Left renal cortex interstitium (tissue), 4 donors: ENCODE measurements at places on chromosomes 16 and 17. TPM values are rescaled to one million over a fixed set of nuclear protein-coding genes. Genes with fewer than 3 reads are reported as not detected.

DNA sequence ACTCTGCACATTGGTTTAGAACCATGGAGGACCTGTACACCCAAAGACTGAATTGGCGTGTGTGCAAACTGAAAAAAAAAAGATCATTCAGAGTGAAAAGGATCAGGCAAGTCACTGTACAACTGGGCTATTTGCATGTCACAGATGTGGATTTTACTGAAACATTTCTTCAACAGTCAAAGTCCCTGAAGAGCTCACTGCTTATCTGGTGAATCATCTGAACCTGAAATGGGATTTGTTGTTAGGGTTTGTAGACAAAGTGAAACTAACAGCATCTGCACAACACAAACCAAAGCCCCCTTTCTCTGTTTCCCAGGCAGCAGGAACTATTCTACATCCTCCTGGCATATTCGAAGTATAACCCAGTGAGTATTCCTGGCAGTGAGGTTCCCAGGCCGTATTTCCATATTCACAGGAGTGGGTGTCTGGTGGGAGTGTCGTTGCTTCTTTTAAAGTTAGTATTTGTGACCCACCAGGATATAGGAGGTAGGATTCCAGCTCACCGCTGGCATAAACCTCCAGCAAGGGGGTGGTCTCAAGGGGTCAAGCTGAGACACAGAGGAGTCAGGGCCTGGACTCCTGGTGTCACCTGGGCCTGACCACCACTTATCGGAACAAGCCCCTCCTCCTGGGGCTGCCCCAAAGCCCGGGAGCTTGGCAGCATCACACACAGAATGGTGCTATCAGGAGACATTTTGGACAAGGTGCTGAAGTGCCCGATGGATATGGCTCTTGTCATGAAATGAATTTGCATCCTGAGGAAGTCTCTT is 80.9 kb downstream of the GOSR1 start:
- no peak for DNase-seq

DNA sequence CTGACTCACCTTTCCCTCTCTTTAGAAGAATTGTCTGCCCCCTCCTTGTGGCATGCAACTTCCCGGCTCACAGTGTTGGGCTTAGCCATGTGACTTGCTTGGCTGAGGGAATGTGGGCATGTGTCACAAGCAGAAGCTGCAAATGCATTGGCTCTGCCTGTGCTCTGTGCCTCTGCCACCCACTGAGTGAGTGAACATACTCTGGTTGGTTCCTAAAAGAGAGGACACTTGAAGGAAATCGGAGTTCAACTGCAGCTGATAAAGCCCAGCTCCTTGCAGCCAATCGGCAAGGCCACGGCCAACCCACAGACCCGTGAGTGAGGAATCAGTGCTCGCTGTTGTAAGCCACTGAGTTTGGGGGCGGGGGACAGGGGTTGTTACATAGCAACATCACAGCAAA is 10.9 kb upstream of the GINS2 start:
- no peak for DNase-seq

DNA sequence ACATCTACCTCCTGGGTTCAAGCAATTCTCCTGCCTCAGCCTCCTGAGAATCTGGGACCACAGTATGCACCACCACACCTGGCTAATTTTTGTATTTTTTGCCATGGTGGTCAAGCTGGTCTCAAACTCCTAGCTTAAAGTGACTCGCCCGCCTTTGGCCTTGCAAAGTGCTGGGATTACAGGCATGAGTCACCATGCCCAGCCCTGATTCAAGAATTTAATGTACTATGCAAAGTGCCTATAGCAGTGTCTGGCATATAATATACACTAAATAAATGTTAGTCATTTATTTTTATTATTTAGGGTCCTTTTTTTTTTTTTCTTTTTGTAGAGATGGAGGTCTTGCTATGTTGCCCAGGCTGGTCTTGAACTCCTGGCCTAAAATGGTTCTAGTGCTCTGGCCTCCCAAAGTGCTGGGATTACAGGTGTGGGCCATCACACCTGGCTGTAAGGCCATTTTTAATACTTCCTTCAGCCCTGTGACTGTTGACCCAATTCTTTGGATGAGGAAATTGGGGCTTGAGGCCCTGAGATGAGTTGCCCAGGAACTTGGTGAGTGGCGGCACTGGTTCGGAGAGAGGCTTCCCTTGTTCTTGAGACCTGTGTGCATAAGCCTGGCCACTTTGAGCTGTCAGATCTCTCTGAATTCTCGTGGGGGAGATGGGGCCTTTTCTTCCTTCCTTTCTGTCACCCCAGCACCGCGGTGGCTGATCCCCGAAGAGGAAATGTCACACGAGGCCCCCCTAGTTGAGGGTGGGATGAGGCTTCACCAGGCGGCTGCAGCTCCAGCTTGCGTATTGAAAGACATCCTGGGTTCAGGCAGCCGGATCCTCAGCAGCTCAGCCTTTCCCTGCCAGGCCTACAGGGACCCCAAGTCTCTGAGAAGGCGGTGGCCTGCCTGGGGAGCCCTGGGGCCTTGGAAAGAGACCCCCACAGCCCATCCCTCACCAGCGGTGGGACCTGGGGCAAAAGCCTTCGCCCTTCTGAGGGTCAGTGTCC is 38.7 kb downstream of the LAT start:
- no peak for DNase-seq

DNA sequence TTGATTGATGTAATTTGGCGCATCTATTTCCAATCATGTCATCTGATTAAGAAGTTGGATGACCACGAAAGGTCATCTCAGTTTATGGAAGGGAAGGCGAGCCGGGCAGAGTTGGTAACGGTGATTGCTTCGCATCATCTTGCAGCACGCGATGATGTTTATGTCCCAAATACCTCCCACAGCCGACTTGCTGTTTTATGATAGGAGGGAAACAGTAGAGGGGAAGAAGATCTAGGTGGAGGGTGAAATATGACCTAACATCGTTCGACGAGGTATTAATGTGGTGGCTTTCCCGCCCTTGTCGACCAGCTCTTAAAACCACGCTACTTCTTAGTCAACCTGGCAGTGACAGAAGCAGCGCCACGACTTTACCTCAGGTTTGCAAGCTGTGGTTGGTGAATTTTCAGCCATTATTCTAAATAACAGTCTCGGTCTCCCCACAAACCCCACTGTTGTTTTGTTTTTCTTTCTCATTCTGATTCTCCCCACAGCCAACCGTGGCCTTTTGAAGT is 805 bp upstream of the TANC2 start:
- no peak for DNase-seq

GRCh38 chr16:29899516-29900101 is at the start of gene SEZ6L2:
Gene SEZ6L2 (minus strand): TSS chr16:29899550. CDS start chr16:29899019, 531 bp downstream.
- DNase-seq, result peak; percentile 58

DNA sequence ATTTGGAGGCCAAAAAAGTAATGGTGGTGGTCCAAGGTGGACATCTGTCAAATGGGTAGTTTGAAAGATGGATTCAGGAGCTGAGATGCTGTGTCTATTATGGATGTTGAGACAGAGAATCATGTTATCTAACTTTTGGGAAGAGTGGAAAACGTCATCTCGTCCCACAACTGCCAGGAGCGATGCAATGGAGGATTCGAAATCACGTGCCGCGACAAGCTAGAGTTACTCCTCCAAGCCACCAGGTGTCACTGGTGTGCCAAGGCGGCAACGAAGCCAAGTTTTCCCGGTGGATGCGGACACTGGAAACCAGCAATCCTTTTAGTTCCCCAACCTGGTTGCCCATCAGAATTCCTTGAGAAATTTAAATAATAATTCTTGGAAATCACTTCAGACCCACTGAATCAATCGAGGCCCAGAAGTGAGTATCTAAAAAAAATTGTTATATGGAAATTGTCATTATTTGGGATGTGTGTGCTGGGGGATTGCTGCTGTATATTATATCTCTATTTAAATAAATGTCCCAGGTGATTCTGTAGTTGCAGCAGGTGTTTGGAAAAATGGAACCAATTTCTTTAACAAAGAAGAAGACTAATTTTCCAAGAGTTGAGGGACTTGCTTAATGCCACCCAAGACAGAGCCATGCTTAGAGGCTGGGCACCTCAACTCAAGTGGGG is 206.1 kb downstream of the HAPSTR1 start:
- no peak for DNase-seq

- DNase-seq, result no peak
These were observed 19.6 kb upstream of the PHF12 start for GRCh38 chr17:28970879-28971278.

DNA sequence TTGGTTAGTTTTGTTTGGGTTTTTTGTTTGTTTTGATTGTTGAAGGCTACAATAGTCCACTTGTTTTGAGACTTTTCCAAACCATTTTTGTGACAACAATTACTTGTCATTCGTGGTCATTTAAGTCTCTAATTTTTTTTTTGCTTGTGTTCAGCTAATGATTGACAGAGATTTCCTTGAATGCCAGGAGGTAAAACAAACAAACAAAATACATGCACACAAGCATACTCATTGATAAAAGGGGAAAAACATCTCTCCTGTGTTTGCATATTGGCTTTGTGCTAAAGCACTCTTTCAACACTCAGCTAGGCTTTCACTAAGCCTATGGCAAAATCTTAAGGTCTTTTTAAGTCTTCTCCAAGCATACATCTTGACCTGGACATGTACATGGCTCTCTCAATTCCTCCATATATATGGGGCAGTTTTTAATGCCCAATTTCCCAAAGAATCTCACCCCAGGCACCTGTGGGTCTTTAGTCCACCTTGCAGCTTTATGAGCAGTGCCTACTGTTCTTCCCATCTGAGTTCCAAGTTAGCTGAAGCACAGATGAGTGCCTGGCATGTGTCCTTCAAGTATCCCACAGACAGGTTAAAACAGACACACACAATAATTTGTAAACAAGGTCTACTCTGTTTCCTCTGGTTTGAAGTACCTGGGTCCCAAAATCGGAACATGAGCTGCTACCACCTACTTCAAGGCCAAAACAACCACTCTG is 24.2 kb upstream of the HS3ST3B1 start:
- DNase-seq, result no peak

- DNase-seq, result no peak
These were observed 7.9 kb downstream of the TBX4 start for GRCh38 chr17:61459939-61460718.

DNA sequence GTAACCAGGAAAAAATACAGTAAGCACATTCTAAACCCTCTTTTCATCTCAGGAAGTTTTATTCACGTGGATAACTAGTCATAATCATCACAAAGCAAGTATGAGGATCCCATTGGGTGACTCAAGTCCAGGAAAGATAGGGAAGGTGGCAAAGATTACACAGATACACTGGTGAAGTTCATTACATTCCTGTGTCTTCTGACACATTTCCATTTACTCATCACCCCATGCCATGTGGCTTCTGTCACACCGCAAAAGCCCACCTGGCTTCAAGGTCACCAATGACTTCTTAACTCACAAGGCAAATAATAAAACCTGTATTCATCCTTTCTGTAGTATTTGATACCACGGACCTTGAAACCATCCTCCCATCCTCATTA is 17.0 kb downstream of the HS3ST3A1 start:
- no peak for DNase-seq

GRCh38 chr17:36011201-36011600 is 6.6 kb downstream of the CCL23 start:
- no peak for DNase-seq

- DNase-seq, result no peak
These were observed 632 bp downstream of the BAIAP3 start for GRCh38 chr16:1333854-1334700.

- no peak for DNase-seq
These were observed 42.9 kb upstream of the C16orf78 start for GRCh38 chr16:49330562-49331201.

The VAMP2 gene
- polyA plus RNA-seq, result 138 TPM

The LDHD gene
- polyA plus RNA-seq, result 6.5 TPM

The INCA1 gene
- polyA plus RNA-seq, result 9.9 TPM

The PPL gene
- polyA plus RNA-seq, result 39.9 TPM
